Islet precursor cell (in vitro differentiated cells): ENCODE measurements at places on chromosomes 5 and 9.

DNA sequence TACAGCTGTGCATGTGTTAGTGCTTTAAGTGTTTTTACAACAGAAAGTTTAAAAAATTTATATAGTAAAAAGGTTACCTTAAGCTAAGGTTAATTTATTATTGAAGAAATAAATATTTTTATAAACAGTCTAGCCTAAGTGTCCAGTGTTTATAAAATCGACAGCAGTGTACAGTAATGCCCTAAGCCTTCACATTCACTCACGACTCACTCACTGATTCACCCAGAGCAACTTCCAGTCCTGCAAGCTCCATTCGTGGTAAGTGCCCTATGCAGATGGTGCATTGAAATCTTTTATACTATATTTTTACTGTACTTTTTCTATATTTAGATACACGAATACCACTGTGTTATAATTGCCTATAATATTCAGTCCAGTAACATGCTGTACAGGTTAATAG lies 159.1 kb downstream of the ROR2 start:
- DNase-seq, result peak; percentile 19

DNA sequence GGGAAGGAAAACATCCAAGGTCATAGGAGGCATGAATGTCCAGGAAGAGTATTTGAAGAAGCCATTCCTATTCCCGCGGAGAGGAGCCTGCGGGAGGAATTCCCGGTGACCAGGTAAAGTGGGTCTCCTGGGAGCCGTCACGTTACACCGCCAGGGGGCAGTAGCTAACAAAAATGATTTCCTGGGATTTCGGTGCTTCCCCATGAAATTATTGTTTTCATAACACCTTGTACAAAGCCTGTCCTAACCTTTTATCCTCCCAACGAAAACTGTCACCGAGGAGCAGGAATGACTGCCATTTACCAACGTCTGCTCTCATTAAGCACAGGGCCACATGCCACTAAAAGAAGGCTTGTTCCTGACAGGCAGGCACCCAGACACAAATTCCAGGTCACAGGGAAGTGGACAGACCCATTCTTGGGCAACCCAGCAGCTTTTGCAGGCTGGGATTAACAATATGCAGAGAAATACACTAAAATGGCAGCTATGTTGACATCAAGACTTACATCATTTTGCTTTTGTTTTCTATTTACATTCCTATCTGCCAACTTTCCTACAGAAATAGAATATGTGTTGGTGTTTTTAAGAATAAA lies 41.2 kb upstream of the CTSL start:
- DNase-seq, result peak; percentile 79

DNA sequence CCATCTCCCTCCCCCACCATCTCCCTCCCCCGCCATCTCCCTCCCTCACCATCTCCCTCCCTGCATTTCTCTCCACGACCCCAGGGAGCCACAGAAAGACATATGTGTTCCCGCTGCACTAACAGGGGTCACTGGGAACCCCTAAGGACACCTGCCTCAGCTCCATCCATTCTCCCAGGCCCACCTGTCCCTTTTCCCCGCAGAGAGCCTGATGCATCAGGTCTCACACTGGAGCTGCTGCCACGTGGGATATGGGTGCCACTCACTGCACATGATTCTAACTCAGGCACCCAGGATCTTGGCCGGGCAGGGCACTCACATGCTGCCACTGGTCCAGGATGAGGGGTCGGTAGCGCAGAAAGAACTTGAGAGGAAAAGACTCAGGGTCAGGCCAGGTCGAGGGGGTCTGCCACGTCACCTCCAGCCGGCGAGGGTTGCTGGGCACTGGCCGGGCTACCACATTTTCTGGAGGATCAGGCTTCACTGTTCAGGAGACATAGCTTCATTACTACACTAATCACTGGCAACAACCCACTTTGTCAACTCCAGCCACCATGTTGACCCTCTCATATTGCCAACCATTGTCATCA lies 33.2 kb upstream of the ENHO start:
- no peak for DNase-seq

- DNase-seq, result no peak
These were observed 975.9 kb downstream of the MAT2B start for GRCh38 chr5:164481270-164481669.

DNA sequence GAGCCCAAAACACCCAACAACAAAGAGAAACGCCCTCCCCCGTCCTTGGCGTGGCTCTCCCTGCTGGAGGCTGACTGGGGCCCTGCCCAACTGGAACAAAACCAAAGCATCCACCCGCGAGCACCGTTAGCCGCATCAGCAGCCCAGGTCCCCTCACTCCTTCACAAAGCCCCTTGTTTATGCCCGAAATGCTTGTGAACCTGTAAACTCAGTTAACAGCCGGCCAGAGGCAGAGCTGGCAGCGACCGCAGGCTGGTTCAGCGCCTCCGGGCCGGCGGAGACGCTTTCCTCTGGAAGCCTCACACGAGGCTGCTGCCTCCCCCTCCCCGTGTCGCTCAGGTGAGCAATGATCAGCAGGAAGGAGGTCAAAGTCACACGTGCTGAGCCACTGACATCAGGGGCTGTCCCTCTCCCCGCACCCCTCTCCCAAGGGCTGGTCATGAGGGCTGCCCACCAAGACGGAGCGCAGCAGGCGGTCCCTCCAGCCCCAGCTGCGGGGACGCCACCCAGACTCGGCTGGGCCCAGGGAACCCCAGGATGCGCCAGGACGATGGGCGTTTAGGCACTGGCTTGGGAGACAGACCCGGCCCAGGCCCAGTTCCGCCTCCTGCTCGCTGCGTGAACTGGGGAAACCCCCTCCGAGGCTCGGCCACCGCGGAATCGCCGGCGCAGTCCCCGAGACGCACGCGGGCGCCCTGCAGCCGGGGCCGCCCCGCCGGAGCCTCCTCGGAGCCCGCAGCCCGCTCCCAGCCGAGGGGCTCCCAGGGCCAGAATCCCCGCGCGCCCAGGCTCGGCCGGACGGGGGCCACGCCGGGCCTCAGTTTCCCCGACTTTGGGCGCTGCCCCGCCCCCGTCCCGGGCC lies 563 bp downstream of the SNAPC4 start:
- no peak for DNase-seq
